Activated CD4-positive, CD25-positive, alpha-beta regulatory T cell (primary cell): ENCODE measurements at places on chromosomes 1 and 21.
A peak's percentile ranks its signal among the peaks of the same experiment; 100 is the strongest.

- no peak for DNase-seq
Observed at GRCh38 chr1:160671603-160672517, 25.0 kb upstream of the SLAMF1 start.

- no peak for DNase-seq
Observed at GRCh38 chr1:67347688-67348472, 40.2 kb downstream of the IL12RB2 start.

DNA sequence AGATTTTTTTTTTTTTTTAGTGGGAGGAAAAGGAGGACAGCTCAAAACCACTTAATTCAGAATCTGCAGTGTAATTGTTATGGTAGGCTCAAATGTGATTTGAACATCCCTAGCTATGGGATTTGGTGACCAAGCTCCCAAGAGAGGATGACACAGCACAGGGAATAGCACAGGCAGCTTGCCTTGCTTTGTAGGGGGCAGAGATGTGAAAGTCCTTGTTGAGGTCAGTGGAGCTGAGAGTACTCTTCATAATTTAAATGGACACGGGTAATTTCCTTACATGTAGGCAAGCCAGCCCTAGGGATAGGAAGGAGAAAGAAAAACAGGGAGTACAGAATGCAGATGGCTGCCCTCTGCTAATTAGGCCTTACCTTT is 3.2 kb upstream of the UCK2 start:
- no peak for DNase-seq

- DNase-seq = no peak
Observed at GRCh38 chr1:182984621-182985020, 31.7 kb upstream of the SHCBP1L start.

- DNase-seq = no peak
Observed at GRCh38 chr1:32742199-32742947, 39.8 kb upstream of the SYNC start.

GRCh38 chr1:58783090-58783992 is 506 bp downstream of the JUN start:
- DNase-seq = peak; percentile 27

DNA sequence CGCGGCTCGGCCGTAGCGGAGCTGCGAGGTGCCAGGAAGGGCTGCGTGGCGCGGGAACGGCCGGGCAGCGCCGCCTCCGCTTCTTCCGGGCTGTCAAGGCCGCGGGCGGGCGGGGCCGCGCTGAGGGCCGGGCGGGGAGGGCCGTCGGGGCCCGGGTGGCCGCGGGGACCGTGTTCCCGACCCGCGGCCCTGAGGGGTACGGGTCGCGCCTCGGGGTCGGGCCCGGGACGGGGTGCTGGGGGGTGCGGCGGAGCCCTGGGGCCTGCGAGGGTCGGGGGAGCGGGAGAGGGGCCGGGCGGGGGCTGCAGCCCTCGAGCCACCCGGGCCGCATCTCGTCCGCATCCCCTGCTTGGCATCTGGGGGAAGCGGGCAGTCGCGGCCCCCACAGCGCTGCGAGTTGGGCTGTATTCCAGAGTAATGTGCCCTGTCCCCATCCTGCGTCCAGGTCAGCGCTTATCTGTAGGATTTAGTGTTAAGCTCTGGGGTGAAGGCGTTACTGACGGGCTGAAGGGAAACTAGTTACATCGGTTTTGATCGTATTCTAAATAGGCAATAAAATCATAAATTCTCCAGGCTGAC is 379 bp downstream of the RER1 start:
- DNase-seq = no peak

DNA sequence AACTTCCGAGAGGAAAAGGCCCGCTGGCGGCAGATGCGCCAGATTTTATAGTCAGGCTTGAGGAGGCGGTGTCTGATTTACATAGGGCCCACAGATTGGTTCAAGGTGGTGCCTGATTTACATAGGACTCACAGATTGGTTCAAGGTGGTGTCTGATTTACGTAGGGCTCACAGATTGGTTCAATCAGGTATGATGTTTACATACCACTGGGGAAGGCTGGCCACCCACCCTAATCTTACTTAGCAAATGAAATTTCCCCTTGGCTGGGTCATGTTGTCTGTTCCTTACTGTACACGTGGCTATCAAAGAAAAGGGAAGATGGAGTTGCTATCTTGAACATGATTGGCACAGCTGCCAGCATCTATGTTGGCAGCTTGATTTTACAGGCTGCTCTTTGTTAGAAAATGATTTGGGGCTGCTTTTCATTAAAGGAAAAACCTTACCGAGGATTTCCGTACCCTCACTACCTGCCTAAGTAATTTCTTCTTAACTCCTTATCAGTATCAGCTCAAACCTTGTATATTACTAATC is 96.3 kb downstream of the SETD4 start:
- no peak for DNase-seq

- DNase-seq = no peak
Observed at GRCh38 chr1:195894411-195894810, 713.8 kb downstream of the KCNT2 start.

- no peak for DNase-seq
Observed at GRCh38 chr1:52629325-52629643, 3.7 kb upstream of the SHISAL2A start.

- no peak for DNase-seq
Observed at GRCh38 chr1:2104621-2105427, 54.6 kb downstream of the PRKCZ start.

- DNase-seq = no peak
Observed at GRCh38 chr21:16116798-16117197, 387.0 kb downstream of the USP25 start.

- DNase-seq = no peak
Observed at GRCh38 chr21:38468989-38469388, 29.3 kb downstream of the ERG start.

GRCh38 chr1:154403261-154403943 is 1.7 kb upstream of the IL6R start:
- no peak for DNase-seq

DNA sequence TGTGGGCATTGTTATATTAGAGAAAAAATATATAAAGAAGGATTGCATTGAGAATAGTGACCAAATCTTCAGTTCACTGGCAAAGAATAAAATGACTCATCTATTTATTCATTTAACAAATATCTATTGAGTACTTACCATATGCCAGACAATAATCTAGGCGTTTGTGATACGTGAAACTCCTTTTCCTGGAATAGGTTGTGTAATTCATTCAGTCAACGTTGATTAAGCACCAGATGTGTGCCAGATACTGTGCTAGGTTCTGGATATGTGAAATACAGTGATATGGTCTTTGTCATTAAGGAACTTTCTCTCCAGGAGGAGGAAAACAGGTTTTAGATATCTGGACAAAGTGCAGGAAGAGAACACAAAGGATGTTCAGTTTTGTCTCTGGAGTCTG is 344.5 kb downstream of the RWDD3 start:
- no peak for DNase-seq
